ENCODE measurements at places on chromosomes 16 and 17.

GRCh38 chr16:1923299-1924034 is 5.3 kb upstream of the HS3ST6 start:
- peak; percentile 45 for DNase-seq

- DNase-seq, result no peak
These were observed 7.3 kb upstream of the TSPOAP1 start for GRCh38 chr17:58335779-58336455.

DNA sequence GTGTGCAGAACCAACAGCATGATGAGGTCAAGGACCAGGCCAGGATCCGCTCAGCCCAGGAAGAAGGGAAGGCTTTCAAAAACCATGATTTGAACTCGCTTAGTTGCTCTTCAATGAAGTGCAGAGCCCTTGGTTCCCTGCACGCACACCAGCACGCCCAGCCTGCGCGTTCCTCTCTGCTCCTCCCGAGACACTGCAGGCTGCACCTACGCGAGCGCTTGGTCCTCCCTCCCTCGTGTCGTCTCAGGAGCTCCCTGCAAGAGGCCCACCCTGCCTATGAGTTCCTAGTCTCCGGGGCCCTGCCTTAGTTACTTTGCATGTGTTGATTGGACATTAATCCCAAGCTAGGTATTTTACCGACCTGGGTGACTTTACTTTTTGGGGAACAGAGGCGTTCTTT is 132.9 kb upstream of the TNRC6C start:
- no peak for DNase-seq

GRCh38 chr16:75792771-75793492 is 66.6 kb upstream of the CPHXL start:
- DNase-seq, result no peak

GRCh38 chr16:10896723-10897122 is 19.7 kb downstream of the CIITA start:
- no peak for DNase-seq

All from fibroblast of upper back skin (primary cell).